ENCODE measurements at places on chromosomes 12 and 14.

DNA sequence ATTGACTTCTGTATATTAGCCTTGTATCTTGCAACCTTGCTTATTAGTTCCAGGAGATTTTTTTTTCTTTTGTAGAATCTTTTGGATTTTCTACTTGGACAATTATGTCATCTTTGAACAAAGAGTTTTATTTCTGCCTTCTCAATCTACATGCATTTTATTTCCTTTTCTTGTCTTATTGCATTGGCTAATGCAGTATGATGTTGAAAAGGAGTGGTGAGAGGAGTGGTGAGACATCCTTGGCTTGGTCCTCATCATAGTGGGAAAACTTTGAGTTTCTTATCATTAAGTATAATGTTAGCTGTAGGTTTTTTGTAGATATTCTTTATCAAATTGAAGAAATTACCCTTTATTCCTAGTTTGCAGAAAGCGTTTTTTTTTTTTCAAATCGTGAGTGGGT lies 80.6 kb downstream of the RFX4 start:
- DNase-seq = no peak

DNA sequence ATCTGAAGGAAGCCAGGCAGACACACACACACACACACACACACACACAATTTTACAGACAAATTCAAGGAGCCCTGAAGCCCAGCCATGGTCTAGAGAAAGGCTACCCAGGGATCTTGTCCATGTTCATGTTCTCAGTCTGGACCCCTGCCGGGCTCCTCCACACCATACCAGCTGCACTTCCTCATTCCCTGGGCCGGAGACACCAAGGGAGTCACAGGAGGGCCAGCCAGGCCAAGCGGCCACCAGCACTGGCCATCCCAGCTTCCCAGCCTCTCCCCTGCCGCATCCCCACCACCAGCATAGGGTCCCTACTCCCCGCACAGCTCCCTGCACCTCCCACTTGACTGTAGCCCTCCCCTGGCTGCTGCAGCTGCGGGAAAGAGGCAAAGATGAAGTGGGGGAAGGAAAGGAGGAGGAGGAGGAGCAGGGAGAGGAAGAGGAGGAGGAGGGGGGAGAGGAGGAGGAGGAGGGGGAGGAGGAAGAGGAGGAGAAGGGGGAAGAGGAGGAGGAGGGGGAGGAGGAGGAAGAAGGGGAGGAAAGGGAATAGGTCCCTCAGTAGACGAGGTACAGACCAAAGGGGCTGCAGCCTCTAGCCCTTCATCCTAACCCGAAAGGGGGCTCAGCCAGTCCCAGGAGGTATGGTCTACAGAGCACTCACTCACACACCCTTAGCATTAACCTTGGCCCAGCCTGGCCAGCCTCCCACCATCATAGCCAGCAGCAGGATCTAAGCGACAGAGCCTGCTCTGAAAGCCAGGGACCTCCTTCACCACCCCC lies 293.2 kb downstream of the DPF3 start:
- DNase-seq = no peak

- no peak for DNase-seq
Measured at GRCh38 chr12:124705545-124706138, 138.2 kb upstream of the NCOR2 start.

- DNase-seq = no peak
Measured at GRCh38 chr12:100758083-100758482, 36.5 kb upstream of the ANO4 start.

- DNase-seq = no peak
Measured at GRCh38 chr12:124667506-124668326, 100.3 kb upstream of the NCOR2 start.

DNA sequence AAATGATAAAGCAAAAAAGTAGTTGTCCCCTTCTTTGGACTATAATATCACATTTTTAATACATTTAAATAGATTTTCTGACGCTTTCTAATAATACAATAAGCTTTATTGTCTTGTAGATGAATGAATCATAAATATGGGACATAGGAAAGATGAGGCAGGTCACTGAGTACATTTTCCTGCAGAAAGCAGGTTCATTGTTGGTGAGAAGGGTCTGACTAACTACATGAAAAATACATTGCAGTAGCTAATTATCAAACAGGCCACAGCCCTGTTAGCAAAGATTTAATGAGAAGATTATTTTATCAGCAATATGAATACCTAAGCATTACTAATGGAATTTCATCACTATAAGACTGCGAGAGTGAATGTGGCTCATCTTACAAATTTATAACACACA lies 45.6 kb downstream of the ABCD2 start:
- DNase-seq = no peak

GRCh38 chr14:104158827-104159798 lies 20.7 kb downstream of the KIF26A start:
- no peak for DNase-seq

DNA sequence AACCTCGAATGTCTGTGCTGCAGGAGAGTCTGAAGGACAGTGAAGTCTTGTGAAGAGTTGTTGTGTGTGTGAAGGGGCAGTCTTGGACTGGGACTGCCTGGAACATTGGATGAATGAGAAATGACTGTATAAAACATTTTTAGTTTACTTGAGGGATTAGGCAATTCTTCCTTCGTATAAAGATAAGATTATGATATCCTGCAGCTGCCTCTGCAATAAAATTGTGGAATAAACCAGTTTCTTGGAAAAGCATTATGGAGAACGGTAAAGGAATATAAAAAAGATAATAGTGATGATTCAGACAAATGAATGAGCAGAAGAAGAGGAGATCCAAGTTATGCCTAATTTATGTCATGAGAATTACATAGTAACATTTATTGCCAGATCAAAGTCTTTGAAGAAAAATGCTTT lies 30.9 kb upstream of the LUM start:
- DNase-seq = no peak

GRCh38 chr14:53520078-53520928 lies 367.2 kb upstream of the DDHD1 start:
- no peak for DNase-seq

- no peak for DNase-seq
Measured at GRCh38 chr14:65513671-65514070, 101.1 kb downstream of the FUT8 start.

DNA sequence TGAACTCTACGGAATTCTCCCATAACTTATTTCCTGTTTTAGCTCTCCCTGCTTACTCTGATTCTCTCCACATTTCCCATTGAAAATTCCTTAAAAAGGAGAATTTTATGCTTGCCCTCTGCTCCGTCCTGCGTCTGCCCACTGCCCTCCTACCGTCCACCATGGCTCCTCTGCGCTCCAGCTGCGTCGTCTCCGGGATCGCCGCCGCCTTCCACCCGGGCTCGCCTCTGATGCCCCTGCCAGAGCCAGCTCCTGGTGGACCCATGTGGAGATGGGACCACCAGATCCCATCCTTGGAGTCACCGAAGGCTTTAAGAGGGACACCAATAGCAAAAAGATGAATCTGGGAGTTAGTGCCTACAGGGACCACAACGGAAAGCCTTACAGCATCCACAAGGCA lies 92.7 kb downstream of the LMO3 start:
- no peak for DNase-seq

- no peak for DNase-seq
Measured at GRCh38 chr12:52178984-52179383, 12.8 kb downstream of the KRT80 start.

DNA sequence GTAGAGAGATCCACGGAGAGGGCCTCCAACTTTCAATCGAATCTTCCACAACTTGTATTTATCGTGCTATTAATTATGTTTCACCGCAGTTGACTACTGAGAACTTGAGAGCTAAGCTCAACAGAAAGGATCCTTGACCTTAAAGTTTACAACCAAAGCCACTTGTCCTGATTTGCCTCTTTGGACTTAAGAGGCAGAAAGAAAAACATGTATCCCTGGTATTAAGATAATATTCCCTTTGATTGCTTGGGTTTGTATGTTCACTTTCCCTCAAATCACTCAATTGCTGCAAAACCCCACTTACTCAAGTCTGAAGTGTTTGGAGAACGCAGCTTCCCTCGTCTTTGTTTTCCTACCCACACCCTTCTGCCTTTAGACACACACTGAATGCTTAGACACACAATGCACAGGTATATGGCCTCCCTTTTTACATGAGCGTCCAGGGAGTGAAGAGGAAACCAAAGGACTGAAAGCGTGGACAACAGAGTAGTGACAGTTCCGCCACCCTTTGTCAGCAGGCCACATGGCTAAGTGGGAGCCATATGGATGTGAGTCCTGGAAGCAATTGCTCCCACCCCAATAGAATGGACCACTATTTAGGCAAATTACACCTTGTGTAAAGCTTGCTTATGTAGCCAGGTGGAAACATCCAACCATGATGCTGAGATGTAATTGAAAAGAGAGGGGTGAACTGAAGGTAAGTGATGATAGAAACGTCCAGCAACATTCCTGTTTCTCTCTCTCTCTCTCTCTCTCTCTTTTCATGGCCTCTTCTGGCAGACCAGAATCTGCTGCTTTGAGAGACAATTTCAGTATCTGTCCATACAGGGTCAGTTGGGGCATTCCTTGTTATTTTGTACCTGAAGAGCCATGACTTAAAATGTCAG lies 1.4 kb upstream of the PKP2 start:
- no peak for DNase-seq

DNA sequence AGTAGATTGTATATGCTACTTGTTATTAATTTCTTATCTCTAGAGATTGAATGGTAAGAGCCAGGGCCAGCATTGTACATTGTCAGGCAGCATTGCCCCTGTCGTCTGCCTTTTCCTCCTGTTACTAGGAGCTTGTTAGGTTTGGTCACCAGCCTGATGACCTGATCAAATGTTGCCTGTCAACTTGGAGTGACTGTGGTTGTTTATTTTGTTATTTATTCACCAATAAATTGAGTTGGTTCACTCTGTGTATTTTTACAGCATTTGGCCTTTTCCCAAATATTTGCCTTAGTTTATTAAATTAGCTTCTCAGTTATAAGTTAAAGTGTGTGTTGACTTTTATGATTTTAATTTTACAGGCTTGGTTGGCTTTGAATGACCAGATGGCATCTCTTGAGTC lies 88.4 kb downstream of the PRKCH start:
- DNase-seq = no peak

GRCh38 chr12:94674051-94674451 lies 23.7 kb upstream of the TMCC3 start:
- no peak for DNase-seq

- DNase-seq = no peak
Measured at GRCh38 chr12:123280971-123281370, 9.3 kb upstream of the CDK2AP1 start.

GRCh38 chr14:28754209-28754985 lies 12.2 kb upstream of the FOXG1 start:
- no peak for DNase-seq

DNA sequence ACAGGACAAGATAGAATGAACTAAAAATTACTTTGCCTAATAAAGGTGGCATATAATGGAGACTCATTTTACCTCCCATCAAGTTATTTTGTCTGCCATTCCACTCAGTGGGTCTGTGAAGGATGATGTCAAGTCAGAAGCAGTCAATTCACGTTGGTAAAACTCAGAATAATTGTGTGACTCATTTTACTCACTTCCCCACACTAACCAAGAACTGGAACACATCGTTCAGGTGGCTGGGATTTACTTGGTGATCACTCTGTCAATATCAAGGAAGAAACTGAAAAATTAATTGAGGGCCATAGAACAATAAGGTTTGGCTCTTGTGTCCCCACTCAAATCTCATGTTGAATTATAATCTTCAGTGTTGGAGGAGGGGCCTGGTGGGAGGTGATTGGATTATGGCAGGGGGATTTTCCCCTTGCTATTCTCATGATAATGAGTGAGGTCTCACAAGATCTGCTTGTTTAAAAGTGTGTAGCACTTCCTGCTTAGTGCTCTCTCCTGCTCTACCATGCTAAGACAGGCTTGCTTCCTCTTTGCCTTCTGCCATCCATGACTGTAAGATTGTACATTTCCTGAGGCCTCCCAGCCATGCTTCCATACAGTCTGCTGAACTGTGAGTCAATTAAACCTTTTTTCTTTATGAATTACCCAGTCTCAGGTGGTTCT lies 35.7 kb upstream of the GTF2A1 start:
- DNase-seq = no peak

DNA sequence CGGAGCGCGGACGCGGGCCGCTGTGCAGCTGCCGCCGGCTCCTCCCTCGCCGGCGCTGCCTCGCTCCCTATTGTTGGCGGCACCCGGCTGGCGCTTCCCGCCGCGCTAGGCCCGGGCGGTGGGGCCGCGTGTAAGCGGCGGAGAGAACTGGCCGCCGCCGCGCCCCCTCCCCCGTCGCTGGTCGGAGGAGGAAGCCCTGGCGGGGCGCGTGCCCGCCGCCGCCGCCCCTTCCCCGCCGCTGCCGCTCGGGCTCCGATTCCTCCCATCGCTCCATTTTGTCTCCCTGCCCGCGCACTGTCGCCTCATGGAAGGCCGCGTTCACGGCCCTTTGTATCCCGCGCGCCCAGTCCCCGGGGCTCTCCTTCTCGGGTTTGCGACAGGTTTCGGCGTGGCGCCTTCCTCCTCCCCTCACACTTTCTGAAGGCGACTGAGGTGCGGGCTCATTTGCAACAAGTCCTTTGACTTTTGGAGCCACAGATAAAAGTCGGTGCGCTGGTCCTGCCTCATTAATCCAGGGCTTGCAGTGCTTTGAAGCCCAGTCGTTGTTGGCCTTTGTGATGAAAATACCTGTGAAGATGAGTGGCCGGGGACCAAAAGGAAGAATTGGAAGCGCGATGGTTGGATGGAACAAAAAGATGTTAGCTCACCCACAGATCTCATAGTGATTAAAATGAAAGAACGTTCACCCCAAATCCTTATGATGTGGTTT lies 707 bp downstream of the CPSF6 start:
- peak; percentile 61 for DNase-seq

GRCh38 chr12:6426882-6427671 lies 17.7 kb upstream of the CD27 start:
- no peak for DNase-seq

DNA sequence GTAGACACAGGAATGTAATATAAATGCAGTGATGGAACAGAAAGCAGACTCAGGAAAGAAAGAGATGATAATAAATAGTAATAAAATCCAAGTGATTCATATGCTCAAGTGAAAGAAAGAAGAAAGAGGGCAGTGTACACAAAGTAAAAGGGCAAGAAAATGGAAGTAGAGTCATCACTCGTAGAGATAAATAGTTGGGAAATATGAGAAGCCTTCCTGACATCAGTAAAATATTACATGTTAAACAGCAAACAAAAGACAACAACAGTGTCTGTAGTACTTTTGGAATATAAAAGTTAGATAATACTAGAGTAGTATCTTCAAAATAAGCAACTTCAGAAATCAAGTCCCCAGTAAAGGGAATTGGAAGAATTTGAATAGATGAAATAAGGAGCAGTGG lies 412.3 kb downstream of the RAD51B start:
- no peak for DNase-seq

Data from left hindlimb (tissue), 1 donor.